ENCODE measurements at places on chromosomes 1 and 21.

GRCh38 chr1:230220478-230220877 lies 153.4 kb downstream of the GALNT2 start:
- no peak for DNase-seq

GRCh38 chr1:32963746-32964460 lies 706 bp downstream of the RNF19B start:
- DNase-seq = peak; percentile 80

DNA sequence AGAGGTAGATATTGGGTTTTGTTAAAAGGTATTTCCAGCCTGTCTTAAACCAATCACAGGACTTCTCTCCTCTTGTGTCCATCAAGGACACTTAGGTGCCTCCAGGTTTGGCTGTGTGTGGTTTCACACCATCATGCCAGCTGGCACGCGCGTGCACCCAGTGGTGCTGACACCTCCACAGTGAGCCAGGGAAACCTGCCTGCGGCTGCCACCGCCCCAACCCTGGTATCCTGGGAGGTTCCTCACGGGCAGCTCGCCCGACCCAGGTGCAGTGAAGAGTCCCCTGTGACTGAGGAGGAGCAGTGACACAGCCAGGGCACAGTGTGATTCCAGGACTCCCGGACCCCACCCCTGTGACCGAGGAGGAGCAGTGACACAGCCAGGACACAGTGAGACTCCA lies 13.2 kb upstream of the COL6A2 start:
- no peak for DNase-seq

DNA sequence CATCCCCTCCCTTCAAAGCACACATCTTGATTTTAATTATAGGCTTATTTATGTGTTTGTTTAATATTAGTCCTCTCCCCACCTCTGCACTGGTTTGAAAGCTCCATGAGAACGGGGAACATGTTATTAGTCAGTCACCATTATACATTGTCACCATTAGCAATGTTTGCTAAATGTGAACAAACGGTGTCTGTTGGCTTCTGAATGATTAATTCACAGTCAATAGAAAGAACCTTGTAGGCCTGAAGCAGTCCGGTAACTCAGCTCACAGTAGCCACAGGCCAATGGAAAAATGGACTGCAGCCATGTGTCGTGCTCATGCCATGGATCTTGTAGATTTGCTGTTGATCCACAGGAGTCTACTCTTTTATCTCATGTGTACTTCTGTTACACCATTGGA lies 49.7 kb upstream of the NHLH2 start:
- no peak for DNase-seq

DNA sequence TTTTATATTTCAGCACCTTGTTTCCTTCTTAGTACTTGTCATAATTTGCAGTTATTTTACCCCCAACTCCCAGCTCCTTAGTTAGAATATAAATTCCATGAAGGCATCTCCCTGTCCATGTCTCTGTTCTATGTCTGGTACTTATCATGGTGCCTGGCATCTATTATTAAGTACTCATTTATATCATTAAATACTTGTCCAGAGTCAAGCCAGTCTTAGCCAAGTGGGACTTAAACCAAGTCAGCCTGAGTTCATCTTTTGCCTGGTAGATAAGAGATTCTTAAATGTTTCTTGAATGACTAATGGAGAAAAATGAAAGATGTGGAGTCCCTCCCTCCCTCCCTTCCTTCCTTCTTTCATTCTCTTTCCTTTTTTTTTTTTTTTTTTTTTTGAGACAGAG lies 9.4 kb downstream of the SLC25A44 start:
- DNase-seq = no peak

GRCh38 chr1:201905234-201905890 lies 16.7 kb downstream of the SHISA4 start:
- DNase-seq = no peak

GRCh38 chr1:229691362-229691761 lies 65.3 kb downstream of the URB2 start:
- no peak for DNase-seq
